ENCODE measurements at places on chromosomes 11 and 22.

- no peak for DNase-seq
Measured at GRCh38 chr11:89452780-89453179, 38.4 kb downstream of the NOX4 start.

DNA sequence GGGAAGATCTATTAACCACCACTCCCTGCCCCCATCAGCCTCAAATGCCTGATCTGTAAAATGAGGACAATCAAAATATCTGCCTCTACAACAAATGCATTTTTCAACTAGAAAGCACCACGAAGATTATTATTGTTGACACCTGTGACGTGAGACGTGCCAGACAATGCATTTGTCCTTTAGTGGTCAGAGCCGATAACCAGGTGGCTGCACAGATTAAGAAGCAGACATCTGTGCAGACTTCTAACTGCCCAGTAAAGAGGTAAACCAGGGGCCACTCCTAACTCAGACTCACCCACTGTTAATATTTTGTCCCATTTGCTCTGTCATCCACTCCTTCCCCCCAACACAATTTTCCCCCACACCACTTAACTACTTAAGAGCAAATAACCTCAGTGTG lies 11.7 kb downstream of the PLEKHA7 start:
- DNase-seq = no peak

GRCh38 chr11:9663699-9664275 lies at the start of gene SWAP70:
SWAP70 (plus strand) TSS chr11:9664077; CDS start chr11:9664180, 103 bp downstream.
- DNase-seq = peak; percentile 49

- DNase-seq = no peak
Measured at GRCh38 chr22:21448627-21449416, 18.4 kb upstream of the TMEM191C start.

- no peak for DNase-seq
Measured at GRCh38 chr22:22099833-22100812, 117.5 kb upstream of the TOP3B start.

GRCh38 chr11:78427615-78428265 lies 10.1 kb upstream of the GAB2 start:
- DNase-seq = no peak

- no peak for DNase-seq
Measured at GRCh38 chr11:396948-397548, 3.0 kb downstream of the PKP3 start.

All from stimulated activated CD8-positive, alpha-beta memory T cell treated with anti-CD3 and anti-CD28 coated beads, Interleukin-4, amount 100 ng/mL, for 1 hour (primary cell).